NCI-H1930 (cell line): ENCODE measurements at places on chromosomes 4 and X.

GRCh38 chr4:144648042-144648441 lies 2.1 kb downstream of the HHIP start:
- no peak for DNase-seq

- peak; percentile 49 for DNase-seq
Observed at GRCh38 chr4:142535009-142535408, 311.1 kb downstream of the INPP4B start.

- no peak for DNase-seq
Observed at GRCh38 chrX:45068569-45068968, 132.1 kb downstream of the DIPK2B start.

- no peak for DNase-seq
Observed at GRCh38 chr4:119942806-119943205, 123.8 kb downstream of the MAD2L1 start.

- DNase-seq = no peak
Observed at GRCh38 chr4:2179717-2180116, 62.2 kb downstream of the HAUS3 start.
